ENCODE measurements at places on chromosomes 6 and 20.

DNA sequence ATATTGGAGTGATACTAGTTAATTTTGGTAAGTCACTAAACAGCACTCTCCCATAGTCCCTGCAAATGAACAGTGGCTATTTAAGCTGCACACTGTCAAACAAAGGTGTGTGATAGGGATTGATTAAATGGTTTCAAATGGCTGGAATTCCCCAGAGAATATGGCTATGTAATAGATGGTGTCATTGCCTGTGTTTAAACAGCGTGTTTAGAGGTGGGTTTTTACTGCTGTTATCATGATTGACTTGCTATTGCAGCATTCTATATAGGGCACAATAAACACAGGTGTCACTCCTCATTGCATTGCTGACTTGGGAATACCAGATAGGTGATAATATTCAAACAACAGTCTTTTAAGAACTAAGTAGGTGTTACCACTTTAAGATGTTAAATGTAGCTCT lies 171.7 kb upstream of the MAN1A1 start:
- DNase-seq: no peak

DNA sequence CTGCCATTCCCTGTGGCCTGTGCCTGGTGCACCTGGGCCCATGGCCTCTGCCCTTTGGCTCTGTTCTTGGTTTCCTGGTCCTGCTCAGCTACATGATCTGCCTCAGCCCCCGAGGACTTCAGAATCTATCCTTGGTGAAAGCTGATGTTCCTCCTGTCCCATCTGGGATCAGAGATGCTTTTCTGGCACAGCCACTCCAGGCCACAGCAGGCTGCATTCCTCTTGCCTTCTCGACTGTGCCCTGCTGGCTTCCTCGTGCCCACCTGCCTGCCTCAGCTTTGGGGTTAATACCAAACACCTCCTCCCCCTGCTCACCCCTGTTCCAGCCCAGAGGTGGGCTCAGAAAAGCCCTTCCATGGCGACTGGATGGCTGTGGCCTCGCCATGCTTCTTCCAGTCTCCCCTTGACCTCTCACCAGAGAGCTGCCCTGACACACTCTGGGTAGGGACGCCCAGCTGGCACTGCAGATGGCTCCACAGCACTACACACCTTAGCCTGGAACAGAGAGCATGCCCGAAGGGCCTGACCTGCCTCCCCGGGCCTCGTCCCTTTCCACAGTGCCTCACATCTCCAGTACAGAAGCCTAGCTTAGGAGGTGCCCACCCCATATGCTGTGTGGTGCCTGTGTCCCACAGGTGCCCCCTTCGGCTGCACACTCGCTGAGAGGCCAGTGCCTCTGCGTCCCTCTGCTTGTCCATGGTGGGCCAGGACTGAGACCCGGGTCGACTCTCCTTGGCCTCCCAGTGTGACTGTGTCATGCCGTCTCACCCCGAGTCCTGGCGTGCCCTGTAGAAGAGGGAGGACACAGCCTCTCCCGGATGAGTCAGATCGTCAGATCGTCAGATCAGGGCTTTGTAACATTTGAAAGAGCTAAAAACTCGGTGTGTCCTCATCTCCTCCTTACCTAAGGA lies 148.8 kb downstream of the DTNBP1 start:
- no peak for DNase-seq

- DNase-seq: no peak
Observed at GRCh38 chr6:3041606-3042005, 26.7 kb upstream of the RIPK1 start.

DNA sequence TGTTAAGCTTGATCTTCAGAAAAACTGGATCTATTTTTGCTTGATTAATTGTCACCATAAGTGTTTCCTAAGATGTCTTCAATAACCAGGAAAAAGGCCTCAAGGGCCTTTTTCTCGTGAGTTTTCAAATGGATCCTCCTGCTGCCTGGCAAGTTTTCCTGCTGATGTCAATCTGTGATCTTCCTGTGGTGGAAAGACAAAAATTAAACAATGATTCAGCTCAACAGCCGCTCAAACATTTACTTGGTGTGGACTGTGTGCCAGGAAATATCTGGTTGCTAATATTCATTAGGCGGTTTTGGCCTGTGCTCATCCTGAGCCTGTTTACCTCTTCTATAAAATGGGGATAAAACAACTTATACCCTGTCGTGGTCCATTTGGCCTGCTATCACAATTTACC lies 35.4 kb upstream of the SSTR4 start:
- DNase-seq: no peak

DNA sequence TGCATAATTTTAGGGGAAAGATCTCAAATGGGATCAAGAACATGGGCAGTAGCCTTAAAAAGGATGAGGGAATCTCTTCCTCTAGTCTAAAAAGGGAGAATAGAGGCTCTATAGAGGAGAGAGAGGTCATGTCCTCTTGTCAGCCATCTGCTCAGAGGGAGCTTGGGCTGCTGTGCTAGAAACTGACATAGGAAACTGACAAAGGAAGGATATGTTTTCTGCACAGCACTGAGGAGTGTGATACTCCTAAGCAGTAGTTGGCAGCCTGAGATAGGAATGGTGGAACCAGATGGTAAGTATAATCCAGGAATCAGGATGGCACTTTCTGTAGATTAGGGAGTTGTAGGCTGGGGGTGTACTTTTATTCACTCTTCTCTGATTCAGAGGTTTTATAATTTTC lies 59.2 kb downstream of the PTPRA start:
- no peak for DNase-seq
